ENCODE measurements at places on chromosomes 16 and 17.

DNA sequence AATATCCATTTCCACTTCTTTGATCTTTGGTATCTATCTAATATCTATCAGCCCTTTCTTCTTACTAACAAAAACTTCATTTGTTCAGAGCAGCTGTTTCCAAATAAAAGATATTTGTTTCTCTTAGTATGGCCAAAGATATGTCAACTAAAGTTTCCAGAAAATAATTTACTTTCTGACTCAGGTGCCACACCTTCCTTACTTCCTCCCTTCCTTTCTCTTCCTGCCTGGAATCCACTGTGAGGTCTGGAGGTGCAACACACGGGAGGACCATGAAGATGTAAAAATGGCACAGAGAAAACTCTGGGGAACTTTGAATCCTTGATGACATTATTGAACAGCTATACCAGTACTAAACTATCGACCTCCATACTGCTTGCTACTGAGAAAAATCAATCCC, 14.0 kb downstream of the MED13 start:
- DNase-seq: no peak

DNA sequence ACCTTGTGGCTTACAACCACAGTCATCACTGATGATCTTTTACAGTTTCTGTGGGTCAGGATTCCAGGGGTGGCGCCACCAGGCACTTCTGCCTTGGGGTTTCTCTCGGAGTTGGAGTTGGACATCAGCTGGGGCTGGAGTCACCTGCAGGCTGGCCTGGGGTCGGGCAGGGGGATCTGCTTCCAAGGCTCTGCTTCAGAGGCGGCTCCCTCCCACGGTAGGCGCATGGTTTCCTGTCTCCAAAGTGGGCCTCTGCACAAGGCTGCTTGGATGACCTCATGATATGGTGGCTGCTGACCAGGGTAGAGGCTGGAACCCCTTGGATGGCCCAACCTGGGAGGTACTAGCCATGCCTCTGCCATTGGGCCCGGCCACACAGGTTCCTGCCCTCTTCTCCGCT, 170.6 kb upstream of the CIBAR2 start:
- DNase-seq: no peak

GRCh38 chr17:35799942-35800341, 4.5 kb upstream of the MMP28 start:
- no peak for DNase-seq

DNA sequence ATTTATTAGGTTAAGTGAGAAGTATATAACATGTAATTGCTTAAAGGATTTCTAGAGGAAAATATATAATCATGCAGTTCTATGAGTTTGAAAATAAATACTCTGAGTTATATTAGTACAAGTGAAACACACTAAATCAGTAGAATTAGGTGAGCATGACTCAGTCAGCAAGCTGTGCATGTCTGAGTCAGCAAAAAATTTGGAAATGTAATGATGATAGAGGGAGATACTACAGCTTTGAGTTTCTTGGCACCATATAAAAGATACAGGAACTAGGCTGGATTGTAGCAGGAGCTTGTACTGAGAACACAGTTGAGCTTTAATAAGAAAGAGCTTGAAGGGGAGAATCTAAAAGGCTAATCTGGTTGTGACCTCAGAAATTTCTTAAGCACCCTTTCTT, 1224.6 kb downstream of the CDH8 start:
- no peak for DNase-seq

DNA sequence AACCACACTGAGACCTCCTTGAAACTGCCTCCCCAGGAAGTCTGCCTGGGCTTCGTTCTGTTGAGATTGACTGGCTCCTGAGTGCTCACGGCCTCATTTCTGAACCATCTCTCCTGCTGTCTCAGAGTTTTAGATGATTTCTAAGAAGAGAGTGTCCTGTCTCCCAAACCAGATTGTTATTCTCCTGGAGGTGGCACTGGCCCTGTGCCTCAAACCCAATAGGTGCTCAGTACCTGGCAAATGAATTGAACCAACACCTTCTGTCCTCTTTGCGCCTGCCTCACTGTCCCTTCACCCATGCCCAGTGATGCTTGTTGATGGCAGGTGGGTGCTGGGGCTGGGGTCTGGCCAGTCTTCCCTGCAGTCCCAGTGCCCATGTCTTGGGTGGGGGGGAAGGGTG, 36.3 kb upstream of the C1QL1 start:
- DNase-seq: no peak

GRCh38 chr16:1771188-1771863, at the start of gene NME3:
NME3 (minus strand) TSS chr16:1771543; CDS start chr16:1771534, 9 bp downstream.
- peak; percentile 69 for DNase-seq

GRCh38 chr17:30570191-30570590, 93.0 kb downstream of the GOSR1 start:
- DNase-seq: no peak

DNA sequence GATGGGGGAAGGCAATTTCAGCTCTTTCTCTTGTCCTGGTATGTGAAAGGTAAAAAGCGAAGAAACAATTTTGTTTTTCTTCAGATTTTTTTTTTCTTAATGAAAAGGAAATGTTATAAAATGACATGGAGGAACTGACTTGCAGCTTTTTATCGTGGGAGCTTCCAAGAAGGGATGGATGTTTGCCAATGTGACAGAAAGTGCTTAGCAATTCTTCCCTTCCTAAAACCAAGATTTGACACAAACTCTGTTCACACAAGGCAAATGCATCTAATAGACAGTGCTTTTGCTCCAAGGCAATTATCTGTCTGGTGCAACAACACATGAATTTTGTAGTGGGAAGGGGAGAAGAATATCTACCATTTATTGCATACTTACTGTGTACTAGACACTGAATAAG, 988.5 kb downstream of the CDH11 start:
- DNase-seq: no peak

DNA sequence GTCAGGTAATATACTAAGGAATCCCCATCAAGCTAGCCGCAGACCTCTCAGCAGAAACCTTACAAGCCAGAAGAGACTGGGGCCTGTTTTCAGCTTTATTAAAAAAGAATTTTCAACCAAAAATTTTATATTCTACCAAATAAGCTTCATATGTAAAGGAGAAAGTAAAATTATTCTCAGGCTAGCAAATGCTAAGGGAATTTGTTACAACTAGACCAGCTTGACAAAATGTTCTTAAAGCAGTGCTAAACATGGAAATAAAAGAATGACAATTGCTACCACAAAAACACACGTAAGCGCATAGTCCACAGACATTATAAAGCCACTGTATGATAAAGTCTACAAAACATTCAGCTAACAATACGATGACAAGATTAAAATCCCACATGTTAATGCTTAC, 449.4 kb upstream of the MON1B start:
- no peak for DNase-seq

GRCh38 chr17:38507436-38507835, 79.2 kb downstream of the ARHGAP23 start:
- DNase-seq: no peak

GRCh38 chr16:85412911-85413520, 200.1 kb upstream of the GSE1 start:
- no peak for DNase-seq
